ENCODE measurements at places on chromosomes 13 and 19. TPM values are rescaled to one million over a fixed set of nuclear protein-coding genes. Genes with fewer than 3 reads are reported as not detected.

The NOVA2 gene
- total RNA-seq = 1.5 TPM

The TNNI3 gene
- not detected for total RNA-seq

The POGLUT2 gene
- total RNA-seq = 5.4 TPM

The ZNF99 gene
- not detected for total RNA-seq

The SLITRK1 gene
- total RNA-seq = not detected

The DAND5 gene
- total RNA-seq = not detected

The FCER2 gene
- not detected for total RNA-seq

DNA sequence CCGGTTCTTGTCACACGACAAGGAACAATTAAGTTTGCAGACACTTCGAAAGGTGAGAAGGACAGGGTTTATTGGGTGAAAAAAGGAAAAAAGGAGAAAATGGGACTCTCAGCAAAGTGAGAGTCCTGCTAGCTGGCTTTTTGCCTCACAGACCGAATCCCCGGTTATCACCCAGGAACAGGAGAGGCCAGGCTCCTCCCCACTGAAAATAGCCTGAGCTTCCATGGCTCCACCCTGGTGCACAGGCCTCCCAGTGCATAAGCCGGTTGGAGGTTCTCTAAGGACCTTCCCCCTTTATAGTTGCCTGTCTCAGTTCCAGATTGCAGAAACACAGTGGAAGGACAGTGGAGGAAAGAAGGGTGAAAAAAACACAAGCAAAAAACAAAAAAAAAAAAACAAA is 571.7 kb downstream of the KCTD12 start:
- no peaks in the 10 kb centered on the region for H3K4me1 ChIP-seq
- H3K36me3 ChIP-seq = no peaks in the 10 kb centered on the region
- H3K27ac ChIP-seq = no peak overlapping the region
- no peak overlapping the region for H3K4me3 ChIP-seq
- no peaks in the 10 kb centered on the region for H3K27me3 ChIP-seq

GRCh38 chr13:108188260-108188659 is 27.1 kb downstream of the LIG4 start:
- no peaks in the 10 kb centered on the region for H3K36me3 ChIP-seq
- H3K4me1 ChIP-seq = no peaks in the 10 kb centered on the region
- no peak overlapping the region for H3K4me3 ChIP-seq
- no peak for DNase-seq

DNA sequence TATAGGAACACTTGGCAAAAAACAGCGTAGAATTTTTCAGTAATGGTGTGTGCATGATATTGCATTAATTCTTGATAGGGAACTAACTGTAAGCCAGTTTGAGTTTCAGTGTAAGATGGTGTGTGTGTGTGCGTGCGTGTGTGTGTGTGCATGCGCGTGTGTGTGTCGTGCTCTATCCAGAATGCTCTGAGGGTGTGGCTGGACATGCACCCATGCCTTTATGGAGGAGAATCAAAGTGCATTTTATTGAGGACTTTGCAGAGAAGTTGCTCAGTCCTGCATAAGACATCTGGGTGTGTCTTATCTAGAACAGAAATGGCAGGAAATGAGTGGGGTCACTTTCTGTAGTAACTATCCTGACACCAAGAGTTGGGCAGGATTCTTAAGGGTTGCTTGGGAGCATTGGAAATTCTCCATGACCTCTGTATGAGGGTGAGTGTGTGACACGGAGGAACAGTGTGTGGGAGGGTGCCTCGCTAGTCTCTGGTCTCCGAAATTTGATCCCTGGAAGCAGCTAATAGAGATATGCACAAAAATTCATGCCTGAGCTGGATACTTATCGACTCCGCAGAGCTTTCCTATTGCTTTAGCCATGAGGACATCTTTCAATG is 252.2 kb downstream of the TSHZ3 start:
- H3K4me1 ChIP-seq = no peaks in the 10 kb centered on the region
- H3K4me3 ChIP-seq = no peak overlapping the region
- no peaks in the 10 kb centered on the region for H3K36me3 ChIP-seq
- no peak for DNase-seq

- no peak overlapping the region for H3K27ac ChIP-seq
- H3K27me3 ChIP-seq = no peaks in the 10 kb centered on the region
Observed at GRCh38 chr13:28717170-28717569, 1.6 kb downstream of the SLC46A3 start.

DNA sequence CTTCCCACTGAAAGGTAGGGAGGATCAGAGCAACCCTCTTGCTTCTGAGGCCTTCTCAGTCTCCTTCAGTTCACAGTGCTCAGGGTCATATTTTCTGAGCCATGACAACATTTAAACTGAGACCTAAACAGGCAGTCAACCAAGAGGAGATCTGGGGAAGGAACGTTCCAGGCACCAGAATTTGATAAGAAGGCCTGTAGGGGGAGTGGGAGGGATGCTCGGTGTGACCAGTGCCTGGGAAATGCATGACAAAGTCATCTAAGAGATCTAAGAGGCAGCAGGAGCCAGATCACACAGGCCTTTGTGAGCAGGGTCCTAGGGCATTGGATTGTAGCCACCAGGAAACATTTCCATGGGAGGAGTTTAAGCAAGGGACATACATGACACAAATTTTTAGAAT is 71.6 kb downstream of the SHISA2 start:
- DNase-seq = no peak
- no peaks in the 10 kb centered on the region for H3K36me3 ChIP-seq
- no peaks in the 10 kb centered on the region for H3K4me1 ChIP-seq
- H3K27me3 ChIP-seq = no peaks in the 10 kb centered on the region
- H3K4me3 ChIP-seq = no peak overlapping the region

- H3K36me3 ChIP-seq = no peaks in the 10 kb centered on the region
- H3K4me3 ChIP-seq = no peak overlapping the region
- no peaks in the 10 kb centered on the region for H3K27me3 ChIP-seq
- peaks cover 72% of the 10 kb centered on the region for H3K4me1 ChIP-seq
Observed at GRCh38 chr19:15304140-15304705, 28.1 kb downstream of the BRD4 start.

DNA sequence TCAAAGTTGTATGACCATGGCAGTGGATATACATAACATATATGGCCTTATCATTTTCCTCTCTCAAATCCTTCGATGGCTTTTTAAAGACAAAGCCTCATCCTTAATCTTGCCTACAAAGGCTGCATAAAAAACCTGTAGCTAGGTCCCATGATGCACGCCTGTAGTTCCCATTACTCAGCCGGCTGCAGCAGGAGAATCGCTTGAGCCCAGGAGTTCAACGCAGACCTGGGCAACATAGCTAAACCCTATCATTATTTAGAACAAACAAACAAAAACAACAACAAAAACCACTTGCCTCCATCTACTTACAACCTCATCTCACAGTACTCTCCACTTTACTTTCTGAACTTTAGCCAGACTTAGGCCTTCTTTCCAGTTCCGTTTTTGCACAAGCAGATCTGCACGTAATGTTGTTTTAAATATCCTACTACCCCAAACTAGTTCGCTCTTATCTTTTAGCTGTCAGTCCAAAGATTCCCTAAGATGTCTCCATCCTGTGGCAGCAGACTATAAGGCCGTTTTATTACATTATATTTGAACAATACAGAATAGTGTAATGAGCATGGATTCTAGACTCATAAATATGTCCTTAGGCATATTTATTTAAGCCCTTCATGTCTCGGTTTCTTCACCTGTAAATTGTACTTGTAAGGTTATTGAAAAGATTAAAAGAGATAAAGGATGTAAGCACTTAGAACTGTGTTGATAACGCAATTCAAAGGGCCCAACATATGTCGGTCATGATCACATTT is 969 bp upstream of the POMP start:
- peaks cover 59% of the 10 kb centered on the region for H3K4me1 ChIP-seq
- H3K27ac ChIP-seq = peak overlapping the region; percentile 93
- DNase-seq = no peak
- peaks cover 8% of the 10 kb centered on the region for H3K36me3 ChIP-seq
- H3K4me3 ChIP-seq = peak overlapping the region; percentile 98

DNA sequence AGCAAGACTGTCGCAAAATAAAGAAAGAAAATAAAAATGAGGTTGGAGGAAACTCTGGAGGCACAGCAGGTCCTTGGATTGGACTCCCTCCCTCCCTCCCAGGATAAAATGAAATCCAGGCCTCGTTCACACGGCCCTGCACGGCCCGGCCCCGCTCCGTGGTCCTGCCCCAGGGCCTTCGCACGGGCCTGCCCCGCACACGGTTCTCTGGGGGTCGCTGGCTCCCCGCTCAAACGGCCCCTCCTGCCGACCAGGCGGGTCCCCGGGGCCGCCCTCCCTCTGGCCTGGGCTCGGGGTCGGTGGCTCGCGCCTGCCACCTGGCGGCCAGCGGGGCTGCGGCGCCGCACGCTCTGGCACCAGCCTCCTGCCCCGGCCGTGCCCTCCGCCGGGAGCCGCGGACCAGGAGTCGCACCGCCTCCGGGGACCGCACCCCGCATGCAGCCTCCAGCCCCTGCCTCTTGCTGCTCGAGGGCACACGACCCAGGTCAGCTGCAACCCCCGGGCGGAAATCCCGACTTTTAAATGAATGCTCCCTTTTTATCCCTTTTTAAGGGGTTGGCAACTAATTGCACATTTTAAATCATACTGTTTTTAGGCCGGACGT is 1.5 kb upstream of the WDR18 start:
- H3K4me3 ChIP-seq = peak overlapping the region; percentile 15
- DNase-seq = no peak
- peaks cover 30% of the 10 kb centered on the region for H3K4me1 ChIP-seq
- H3K36me3 ChIP-seq = peaks cover 14% of the 10 kb centered on the region
- no peaks in the 10 kb centered on the region for H3K27me3 ChIP-seq

GRCh38 chr19:7831452-7831851 is 1.4 kb downstream of the EVI5L start:
- H3K4me1 ChIP-seq = peaks cover 40% of the 10 kb centered on the region
- H3K27me3 ChIP-seq = no peaks in the 10 kb centered on the region
- H3K36me3 ChIP-seq = no peaks in the 10 kb centered on the region
- H3K4me3 ChIP-seq = no peak overlapping the region
- DNase-seq = no peak

DNA sequence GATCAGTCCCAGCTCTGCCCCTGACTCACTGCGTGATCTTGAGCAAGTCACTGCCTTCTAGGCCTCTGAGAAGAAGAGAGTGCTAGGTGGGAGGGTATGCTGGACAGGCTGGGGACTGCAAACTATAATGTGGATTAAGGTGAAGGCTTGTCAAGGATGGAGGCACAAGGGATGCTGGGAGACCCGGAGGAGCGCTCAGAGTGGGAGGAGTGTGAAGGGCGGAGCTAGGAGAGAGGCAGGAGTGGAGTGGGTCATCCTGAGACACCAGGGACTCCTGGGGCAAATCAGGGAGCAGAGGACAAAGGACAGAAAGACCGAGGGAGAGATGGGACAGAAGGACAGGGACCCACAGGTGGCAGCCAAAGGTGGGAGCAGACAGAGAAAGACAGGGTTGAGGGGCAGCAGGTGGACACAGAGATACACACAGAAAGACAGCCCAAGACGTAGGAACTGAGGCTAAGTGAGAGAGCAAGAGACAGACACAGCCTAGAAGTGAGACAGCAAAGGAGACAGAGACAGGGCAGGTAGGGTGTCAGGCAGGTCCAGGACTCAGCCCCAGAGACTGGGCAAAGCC is 2.6 kb downstream of the GRIK5 start:
- no peak overlapping the region for H3K27ac ChIP-seq
- no peak for DNase-seq
- no peak overlapping the region for H3K4me3 ChIP-seq
- no peaks in the 10 kb centered on the region for H3K27me3 ChIP-seq
- no peaks in the 10 kb centered on the region for H3K36me3 ChIP-seq
- H3K4me1 ChIP-seq = peaks cover 6% of the 10 kb centered on the region

GRCh38 chr19:45793178-45793564 is 526 bp upstream of the DMWD start:
- peaks cover 23% of the 10 kb centered on the region for H3K4me1 ChIP-seq
- H3K27me3 ChIP-seq = no peaks in the 10 kb centered on the region
- H3K36me3 ChIP-seq = peaks cover 26% of the 10 kb centered on the region
- no peak for DNase-seq
- no peak overlapping the region for H3K4me3 ChIP-seq

DNA sequence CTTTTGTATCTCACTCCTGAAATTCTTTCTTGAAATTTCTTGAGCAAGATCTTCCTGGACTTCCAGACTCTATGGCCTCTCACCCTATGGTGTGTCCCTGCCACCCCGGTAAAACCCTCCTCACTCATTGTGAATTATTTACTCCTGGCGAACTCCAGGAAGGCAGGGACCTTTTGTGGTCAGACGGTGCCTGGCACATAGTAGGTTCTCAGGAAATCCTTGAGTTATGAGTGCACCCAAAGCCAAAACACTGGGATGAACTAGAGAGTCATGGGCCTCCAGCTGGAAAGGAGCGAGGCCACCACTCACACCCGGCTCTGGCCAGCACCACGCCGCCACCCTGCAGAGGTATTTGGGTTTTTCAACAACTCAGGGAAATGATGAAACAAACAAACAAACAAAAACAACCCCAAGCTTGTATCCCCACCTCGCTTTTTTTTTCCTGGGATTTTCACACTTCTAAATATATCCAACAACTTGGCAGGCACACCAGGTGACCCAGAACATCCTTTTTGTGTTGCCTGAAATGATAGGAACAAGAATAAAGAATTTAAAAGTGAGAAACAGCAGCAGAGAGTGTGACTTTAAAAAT is 11.2 kb downstream of the HPN start:
- no peaks in the 10 kb centered on the region for H3K27me3 ChIP-seq
- H3K4me3 ChIP-seq = no peak overlapping the region
- no peaks in the 10 kb centered on the region for H3K4me1 ChIP-seq
- no peaks in the 10 kb centered on the region for H3K36me3 ChIP-seq

- no peak overlapping the region for H3K27ac ChIP-seq
- DNase-seq = no peak
- peaks cover 21% of the 10 kb centered on the region for H3K4me1 ChIP-seq
- H3K36me3 ChIP-seq = no peaks in the 10 kb centered on the region
- H3K4me3 ChIP-seq = no peak overlapping the region
Observed at GRCh38 chr19:3175781-3176714, 2.5 kb upstream of the S1PR4 start.

- no peak overlapping the region for H3K4me3 ChIP-seq
- no peaks in the 10 kb centered on the region for H3K27me3 ChIP-seq
- no peaks in the 10 kb centered on the region for H3K36me3 ChIP-seq
- H3K4me1 ChIP-seq = peaks cover 31% of the 10 kb centered on the region
Observed at GRCh38 chr13:39185326-39185725, 147.1 kb downstream of the NHLRC3 start.

DNA sequence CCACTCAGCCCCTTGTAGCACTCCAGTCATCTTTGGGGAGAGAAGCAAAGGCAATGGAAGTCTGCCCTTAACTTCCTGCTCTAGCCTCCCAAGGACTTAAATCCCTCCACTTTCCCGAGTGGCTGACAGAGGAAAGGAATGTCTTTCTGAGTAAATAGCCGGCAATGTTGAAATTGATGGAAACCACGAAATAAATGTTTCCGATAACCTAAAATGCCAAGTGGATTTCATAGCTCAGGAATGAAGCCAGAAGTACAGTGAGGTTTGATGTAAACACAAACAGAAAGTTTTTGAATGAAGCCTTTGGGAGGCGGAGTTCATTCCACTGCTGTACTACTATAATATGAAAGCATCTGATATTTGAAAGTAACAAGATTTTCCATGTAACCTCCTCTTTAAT is 14.0 kb upstream of the TBC1D4 start:
- H3K4me1 ChIP-seq = no peaks in the 10 kb centered on the region
- no peaks in the 10 kb centered on the region for H3K27me3 ChIP-seq
- H3K36me3 ChIP-seq = no peaks in the 10 kb centered on the region
